ENCODE measurements at places on chromosomes 7 and 10.
A peak's percentile ranks its signal among the peaks of the same experiment; 100 is the strongest.

DNA sequence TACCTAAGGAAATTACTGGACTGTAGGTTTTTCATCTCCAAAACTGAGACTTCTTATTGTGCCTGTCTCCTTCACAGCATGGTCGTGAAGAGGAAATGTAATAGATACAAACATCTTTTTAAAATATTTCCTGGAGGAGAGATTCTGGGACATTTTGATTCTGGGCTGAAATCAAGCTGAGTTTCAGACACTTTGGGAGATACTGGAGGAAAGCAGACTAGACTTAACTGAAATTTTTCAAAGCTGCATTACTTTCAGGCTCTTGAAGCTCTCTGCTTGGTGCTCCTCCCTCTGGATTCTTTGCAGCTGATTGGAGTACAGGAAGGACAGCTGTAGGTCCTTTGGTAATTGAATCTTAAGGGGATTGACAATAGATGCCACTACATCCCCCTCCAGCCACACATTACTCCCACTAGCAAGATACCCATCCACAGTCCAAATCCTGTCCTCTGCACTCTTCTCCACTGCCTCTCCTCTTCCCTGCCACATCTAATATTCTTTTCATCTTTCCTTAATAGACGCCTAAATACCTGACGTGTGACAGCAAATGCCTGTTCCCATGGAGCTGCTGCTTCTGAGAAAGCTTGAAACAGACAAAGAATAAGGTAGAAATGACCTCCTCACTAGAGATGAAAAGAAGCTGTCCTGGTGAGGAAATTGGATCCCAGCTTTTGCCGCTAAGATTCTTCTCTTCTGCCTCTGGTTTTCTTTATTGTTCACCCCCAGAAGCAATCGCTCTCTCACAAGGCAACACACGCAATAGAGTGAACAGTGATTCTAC, 111.5 kb upstream of the PHYHIPL start:
- DNase-seq, result no peak

DNA sequence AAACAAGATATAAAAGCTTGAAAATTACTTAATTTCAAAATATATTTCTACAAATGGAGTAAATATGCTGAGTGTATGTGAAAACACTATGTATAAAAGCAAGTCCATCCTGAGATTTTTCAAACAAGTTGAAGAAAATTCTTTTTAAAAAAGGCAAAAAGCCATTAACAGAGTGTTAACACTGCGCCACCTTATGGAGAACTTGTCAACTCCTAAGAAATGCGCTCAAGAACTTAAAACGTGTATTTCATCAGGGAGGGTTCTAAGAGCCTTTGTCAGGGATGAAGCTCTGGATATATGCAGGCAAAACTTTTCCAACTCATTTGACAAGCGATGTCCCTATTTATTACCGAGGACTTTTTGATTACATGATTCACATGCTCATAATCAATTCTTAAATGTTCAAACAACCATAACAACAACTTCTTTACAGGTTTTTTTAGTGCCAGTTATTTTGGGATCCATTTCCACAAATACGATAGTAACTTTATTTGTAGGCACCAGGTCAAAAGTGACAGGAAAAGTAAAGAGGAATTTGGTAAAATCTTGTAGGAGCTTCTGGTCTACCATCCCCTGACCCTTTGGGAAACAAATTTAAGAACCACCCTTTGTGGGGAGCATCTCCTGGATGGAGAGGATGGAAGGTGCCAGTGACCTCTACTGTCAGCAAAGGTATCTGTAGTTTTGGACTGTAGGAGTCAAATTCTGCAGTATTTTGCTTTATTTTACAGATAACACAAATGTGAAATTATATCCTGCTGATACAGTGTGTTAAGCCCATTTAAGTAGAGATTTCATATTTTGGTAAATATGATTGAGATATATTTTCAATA, 23.2 kb downstream of the CALCR start:
- DNase-seq, result no peak

GRCh38 chr10:110859206-110859972, 12.3 kb upstream of the PDCD4 start:
- no peak for DNase-seq

- DNase-seq, result no peak
Observed at GRCh38 chr10:101014230-101014884, 14.7 kb downstream of the LZTS2 start.

DNA sequence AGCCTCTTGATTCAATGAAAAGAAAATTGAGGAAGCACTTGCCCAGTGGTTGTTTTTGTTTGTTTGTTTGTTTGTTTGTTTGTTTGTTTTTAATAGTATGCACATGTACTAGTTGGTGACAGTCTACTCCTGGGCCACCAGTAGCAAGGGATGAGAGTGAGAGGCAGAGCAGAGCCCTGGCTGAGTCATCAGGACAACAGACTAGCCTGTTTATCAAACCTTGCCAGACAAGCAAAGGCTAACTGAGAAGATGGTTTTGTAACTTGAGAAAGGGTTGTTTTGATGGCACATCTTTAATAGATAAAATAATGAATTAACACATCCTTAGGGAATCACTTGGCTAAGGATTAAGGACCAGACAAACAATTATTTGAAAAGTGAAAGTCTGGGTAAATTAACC, 78.1 kb downstream of the INHBA start:
- DNase-seq, result no peak

GRCh38 chr10:4775808-4776207, 50.2 kb upstream of the AKR1E2 start:
- peak; percentile 46 for DNase-seq

- DNase-seq, result no peak
Observed at GRCh38 chr7:131489196-131489595, 67.2 kb downstream of the PODXL start.

DNA sequence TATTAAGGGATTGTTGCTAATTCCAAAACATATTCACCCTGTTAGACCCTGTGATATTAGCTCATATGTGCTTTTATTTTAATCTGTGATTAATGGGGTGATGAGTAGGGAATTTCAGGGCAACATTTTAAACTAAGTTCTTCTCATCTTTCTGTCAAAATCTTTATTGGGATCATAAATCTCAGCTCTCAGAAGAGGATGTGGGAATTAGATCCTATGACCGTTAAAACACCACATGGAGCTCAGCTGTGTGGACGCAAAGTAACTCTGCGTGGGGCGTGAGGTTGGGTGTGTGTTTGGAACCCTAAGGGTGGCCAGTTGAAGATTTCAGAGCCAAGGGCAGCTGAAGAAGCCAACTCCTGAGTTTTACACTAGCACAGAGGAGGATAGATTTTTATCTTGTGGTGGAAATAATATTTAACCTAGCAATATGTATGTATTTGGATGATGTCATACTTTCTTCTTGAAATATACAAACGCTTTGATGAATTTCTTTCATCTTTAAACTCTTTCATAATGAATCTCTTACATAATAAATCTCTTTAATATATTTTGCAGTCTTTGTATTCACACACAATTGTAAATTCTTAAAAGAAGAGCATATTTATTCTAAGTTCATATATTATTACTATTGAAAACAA, 64.4 kb downstream of the EPDR1 start:
- no peak for DNase-seq

GRCh38 chr7:3978839-3979238, 677.8 kb downstream of the SDK1 start:
- no peak for DNase-seq

GRCh38 chr7:46134385-46134784, 213.3 kb upstream of the IGFBP3 start:
- no peak for DNase-seq

GRCh38 chr7:14104861-14105260, 115.4 kb upstream of the ETV1 start:
- no peak for DNase-seq

DNA sequence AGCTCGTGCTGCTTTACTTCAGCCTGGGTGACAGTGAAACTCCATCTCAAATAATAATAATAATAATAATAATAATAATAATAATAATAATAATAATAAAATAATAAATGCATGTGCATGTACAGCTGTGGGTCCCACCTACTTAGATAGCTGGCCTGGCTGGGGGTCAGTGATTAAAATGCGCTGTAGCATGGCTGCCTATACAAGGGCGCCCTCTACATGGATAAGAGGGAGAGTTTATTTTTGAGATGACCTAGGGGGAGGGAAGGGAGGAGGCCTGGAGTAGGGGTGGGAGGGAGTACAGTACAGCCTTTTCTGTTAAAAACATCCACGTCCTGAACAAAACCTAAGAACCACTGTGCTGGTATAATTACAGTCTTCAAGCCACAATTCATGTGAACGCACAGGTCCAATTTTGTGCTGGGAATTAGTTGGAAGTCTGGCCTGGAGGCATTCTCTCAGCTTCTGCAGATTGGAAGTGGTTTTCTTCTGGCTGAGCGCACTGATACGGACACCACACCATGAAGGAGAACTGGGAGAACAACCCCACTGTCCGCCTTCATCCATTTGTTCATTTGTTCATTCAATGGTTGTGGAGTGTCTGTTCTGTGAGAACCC, 146.5 kb downstream of the TMEM178B start:
- no peak for DNase-seq

- DNase-seq, result no peak
Observed at GRCh38 chr10:70814126-70814525, 1.6 kb upstream of the SGPL1 start.
